A172 (cell line): ENCODE measurements at places on chromosomes 5 and 9.

DNA sequence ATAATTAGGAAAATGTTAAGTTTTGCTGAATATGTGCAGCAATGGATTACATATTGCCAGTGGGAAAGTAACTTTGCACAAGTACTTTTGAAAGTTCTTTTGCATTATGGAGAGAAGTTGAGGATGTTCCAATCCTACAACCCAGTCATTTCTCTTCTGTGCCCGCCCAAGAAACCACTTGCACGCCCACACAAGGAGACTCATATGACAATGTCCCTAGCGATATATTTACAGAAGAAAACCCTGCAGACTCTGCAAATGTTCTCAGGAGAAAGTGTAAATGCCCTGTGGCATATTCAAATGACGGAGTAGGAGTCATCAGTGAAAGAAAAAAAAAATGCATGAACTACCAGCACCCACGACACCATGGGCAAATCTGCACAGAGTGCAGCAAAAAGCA lies 356.5 kb downstream of the CTNND2 start:
- no peak for DNase-seq

GRCh38 chr5:84383816-84384603 lies 670 bp downstream of the EDIL3 start:
- DNase-seq = peak; percentile 36

GRCh38 chr9:34463098-34463900 lies 4.7 kb downstream of the DNAI1 start:
- DNase-seq = peak; percentile 61

- no peak for DNase-seq
These were observed 137.4 kb downstream of the GAS1 start for GRCh38 chr9:86809759-86810367.

DNA sequence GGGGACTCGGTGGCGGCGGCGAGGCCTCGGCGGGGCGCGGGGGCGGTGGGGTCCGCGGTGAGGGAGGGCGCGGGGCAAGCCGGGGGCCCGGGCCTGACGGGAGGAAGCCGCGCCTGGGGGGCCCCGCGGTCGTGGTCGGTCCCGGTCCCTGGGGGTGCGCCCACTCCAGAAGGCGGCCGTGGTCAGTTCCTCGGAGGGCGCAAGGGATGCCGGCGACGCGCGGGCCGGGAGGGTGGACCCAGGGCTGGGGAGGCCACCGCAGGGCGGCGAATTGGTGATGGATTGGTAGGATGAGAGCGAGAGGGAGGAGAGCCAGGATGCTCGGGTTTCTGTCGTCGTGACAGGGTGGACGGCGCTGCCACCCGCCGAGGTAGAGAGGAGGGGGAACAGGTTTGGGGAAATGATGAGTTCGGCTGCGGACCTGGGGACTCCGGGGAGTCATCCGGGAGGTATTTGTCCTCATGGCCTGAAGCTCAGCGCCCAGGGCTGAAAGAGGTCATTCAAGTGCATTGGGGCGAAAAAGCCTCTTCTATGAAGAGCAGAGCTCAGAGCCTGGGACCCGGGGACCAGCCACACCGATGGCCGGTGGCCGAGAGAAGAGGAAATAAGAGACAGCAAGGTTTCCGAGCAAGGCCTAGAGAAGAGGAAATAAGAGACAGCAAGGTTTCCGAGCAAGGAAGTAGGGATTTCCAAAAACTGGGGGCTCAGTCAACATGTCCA lies 557 bp downstream of the GNG10 start:
- DNase-seq = peak; percentile 11

GRCh38 chr9:32706004-32706724 lies 70.7 kb upstream of the TAF1L start:
- peak; percentile 90 for DNase-seq
